Activated CD8-positive, alpha-beta memory T cell treated with anti-CD3 and anti-CD28 coated beads, Interleukin-2, amount 10 ng/mL, durations not matched to agents 7 days and 5 days (primary cell): ENCODE measurements at places on chromosomes 1 and 21. TPM values are rescaled to one million over a fixed set of nuclear protein-coding genes. Genes with fewer than 3 reads are reported as not detected.

DNA sequence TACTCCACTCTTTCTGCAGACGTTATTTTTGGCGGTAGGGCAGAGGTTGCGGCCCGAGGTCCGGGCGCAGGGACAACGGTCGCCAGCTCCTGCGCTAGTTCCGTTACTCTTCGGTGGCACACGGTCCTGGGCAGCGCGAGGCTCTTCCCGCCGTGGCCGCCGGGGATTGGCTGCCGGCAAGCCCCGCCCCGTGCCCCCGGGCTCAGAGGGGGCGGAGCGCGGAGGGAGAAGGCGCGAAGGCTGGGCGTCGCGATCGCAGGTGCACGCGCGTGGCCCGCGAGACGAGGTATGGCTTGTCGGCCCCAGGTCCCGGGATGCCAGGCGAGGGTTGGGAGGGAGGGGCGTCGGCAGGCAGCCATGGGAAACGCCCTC lies 518 bp upstream of the SHE start:
- peaks cover 77% of the 10 kb centered on the region for H3K27me3 ChIP-seq
- peaks cover 2% of the 10 kb centered on the region for H3K36me3 ChIP-seq
- no peak for DNase-seq

DNA sequence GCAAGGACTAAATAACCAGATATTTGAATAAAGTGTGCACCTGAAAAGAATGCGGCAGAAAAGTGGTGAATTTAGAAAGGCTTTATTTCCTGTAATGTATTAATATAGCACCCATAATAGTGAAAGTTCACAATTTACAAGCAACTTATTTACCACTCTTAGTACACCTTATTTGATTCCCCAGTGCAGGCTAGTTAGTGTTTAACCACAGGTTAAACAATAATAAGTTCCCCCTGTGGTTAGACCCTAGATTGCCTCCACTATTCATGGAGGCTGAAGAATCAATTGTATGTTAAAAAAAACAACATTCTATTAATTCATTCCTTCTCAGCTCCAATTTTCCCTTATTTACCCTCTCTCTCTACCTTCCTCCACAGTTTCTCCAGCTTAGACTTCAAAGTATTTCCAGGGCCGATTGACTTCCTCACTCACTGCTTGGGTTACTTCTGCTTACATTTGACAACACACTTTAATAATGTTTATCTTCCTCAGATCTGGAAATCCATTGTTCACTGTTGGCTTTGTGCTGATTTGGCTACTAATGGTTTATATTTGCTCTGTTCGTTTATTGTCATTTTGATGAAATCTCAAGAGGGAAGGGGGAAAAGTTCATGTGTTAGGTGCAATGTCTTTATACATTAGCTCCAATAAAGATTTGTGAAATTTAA lies 796.3 kb downstream of the BRINP3 start:
- H3K27ac ChIP-seq = no peak overlapping the region
- H3K4me3 ChIP-seq = no peak overlapping the region
- H3K36me3 ChIP-seq = no peaks in the 10 kb centered on the region
- H3K4me1 ChIP-seq = no peaks in the 10 kb centered on the region
- no peak for DNase-seq

Gene DEPDC1
- 31.0 TPM for total RNA-seq

Gene GSTM5
- total RNA-seq = not detected

Gene FCRL6
- 0.61 TPM for total RNA-seq
